Activated CD4-positive, alpha-beta memory T cell treated with anti-CD3 and anti-CD28 coated beads, Interleukin-2, amount 10 ng/mL, durations not matched to agents 7 days and 5 days (primary cell): ENCODE measurements at places on chromosomes 5 and 9. TPM values are rescaled to one million over a fixed set of nuclear protein-coding genes. Genes with fewer than 3 reads are reported as not detected.
A peak's percentile ranks its signal among the peaks of the same experiment; 100 is the strongest.

Gene MCTP1
- total RNA-seq = not detected

Gene TIMD4
- 2.4 TPM for total RNA-seq

GRCh38 chr5:134227259-134227658 lies 1.4 kb upstream of the PPP2CA start:
- no peaks in the 10 kb centered on the region for H3K27me3 ChIP-seq
- H3K4me1 ChIP-seq = peaks cover 36% of the 10 kb centered on the region
- DNase-seq = no peak
- H3K36me3 ChIP-seq = peaks cover 24% of the 10 kb centered on the region

Gene FAT2
- total RNA-seq = not detected

GRCh38 chr5:87367243-87367642 lies 45.5 kb downstream of the CCNH start:
- H3K4me1 ChIP-seq = peaks cover 2% of the 10 kb centered on the region
- DNase-seq = no peak
- H3K36me3 ChIP-seq = peaks cover 36% of the 10 kb centered on the region
- H3K27ac ChIP-seq = no peak overlapping the region

DNA sequence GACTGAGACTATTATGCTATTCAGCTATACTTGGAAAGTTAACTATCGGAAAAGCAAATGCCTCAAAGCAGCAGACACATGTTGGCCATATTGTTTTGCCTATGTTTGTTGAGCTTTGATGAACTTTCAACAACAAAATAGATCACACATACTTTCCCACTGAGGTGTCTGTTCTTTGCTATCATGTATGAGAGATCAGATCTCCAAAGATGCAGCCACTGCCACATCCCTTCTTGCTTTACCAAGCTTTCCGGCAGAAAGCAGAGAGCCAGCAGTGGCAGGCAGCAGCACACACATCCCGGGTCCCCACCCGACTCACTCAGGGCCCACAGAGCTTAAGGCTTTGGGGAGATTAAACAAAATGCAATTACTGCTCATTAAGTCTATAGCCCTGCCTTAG lies 18.8 kb downstream of the ZBTB5 start:
- H3K4me1 ChIP-seq = no peaks in the 10 kb centered on the region
- no peak overlapping the region for H3K4me3 ChIP-seq
- H3K27me3 ChIP-seq = no peaks in the 10 kb centered on the region
- H3K36me3 ChIP-seq = peaks cover 22% of the 10 kb centered on the region
- no peak overlapping the region for H3K27ac ChIP-seq

Gene ADGRV1
- not detected for total RNA-seq

Gene PCDHA11
- not detected for total RNA-seq

Gene TRIM36
- not detected for total RNA-seq

DNA sequence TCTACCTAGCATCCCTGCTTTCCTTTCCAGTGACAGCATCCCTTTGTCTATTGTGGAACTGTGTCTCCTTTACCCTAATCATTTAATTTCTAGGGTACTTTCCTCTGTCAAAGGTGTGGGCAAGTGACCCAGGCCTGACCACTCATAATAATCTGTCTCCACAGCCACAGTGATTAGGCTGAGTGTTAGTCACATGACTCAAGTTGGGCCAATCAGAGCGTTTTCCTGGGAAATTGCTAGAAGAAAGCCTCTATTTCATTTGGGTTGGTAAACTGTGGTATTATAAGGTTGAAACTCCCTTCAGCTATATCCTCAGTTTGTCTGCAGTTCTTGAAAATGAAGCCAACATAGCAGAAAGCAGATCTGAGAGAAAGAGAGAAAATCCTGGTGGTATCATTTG lies 14.2 kb upstream of the AP3B1 start:
- H3K4me1 ChIP-seq = no peaks in the 10 kb centered on the region
- H3K27ac ChIP-seq = no peak overlapping the region
- H3K36me3 ChIP-seq = no peaks in the 10 kb centered on the region
- DNase-seq = no peak
- H3K4me3 ChIP-seq = no peak overlapping the region

DNA sequence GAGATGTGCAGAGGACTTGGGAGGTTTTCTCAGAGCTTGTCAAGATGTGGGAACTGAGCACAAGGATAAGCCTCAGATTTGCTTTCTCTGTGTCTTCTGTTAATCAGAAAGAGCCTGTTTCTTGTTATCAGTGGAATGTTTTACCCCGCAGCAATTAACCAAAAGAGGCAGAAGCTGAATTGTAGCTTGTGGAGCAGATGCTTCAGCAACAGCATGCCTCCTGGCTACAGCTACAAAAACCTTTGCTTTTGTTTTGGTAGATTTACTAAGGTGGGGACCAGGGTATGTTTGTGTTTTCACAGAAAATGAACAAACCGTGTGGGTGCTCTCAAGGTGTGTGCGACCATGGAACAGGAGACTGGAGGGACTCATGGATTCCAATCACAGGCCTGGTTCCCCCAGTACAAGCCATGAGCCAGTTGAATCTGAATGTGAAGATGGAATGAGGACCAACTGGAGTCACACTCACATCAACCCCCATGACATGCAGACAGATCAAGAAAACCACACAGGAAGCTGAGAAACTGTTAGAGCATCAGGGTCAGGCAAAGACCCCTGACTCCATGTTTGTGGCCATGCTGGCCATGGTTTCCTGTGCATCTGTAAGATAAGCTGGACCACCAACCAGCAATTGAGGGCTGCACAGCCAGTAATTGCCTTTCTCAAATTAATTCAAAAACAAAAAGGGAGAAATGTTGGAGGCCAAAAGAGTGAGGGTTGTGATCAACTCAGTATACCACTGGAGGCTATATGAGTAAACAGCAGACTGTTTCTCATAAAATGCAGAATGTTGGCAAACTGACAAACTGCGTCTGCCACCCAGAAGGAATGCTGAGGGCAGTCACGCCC lies 6.9 kb downstream of the UGT3A2 start:
- H3K27me3 ChIP-seq = peaks cover 24% of the 10 kb centered on the region
- no peak overlapping the region for H3K4me3 ChIP-seq
- no peaks in the 10 kb centered on the region for H3K36me3 ChIP-seq
- H3K27ac ChIP-seq = no peak overlapping the region
- H3K4me1 ChIP-seq = peaks cover 2% of the 10 kb centered on the region

DNA sequence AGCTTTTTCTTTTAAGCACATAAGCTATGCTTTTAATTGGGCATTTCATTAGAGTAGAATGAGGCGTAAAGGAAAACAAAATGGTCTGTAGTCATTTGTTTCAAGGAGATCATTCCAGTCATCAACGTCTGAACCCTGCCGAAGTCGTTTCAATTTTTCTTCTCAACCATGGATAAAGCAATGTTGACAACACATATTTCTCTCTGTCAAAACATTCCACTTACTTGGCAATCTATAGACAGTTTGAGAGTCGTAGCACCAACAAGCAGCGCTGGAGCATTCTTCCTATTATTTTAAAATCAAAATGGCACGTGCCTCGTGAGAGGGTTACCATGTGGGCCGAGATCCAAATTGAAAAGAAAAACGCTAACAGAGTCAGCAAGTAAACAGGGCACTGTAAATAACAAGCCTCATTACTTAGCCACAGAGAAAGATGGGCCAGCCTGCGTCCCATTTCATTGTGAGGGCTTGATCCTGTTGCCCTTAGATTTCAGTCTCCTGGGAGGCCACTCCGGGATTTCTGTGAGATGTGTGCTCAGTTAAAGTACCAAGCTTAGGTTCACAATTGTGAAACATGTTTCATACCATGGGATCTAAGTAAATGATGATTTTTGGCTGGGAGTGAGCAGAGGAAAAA lies 422.9 kb downstream of the DTWD2 start:
- H3K27me3 ChIP-seq = no peaks in the 10 kb centered on the region
- no peak overlapping the region for H3K4me3 ChIP-seq
- no peaks in the 10 kb centered on the region for H3K36me3 ChIP-seq
- H3K4me1 ChIP-seq = no peaks in the 10 kb centered on the region
- no peak overlapping the region for H3K27ac ChIP-seq

Gene PCDHB8
- not detected for total RNA-seq

DNA sequence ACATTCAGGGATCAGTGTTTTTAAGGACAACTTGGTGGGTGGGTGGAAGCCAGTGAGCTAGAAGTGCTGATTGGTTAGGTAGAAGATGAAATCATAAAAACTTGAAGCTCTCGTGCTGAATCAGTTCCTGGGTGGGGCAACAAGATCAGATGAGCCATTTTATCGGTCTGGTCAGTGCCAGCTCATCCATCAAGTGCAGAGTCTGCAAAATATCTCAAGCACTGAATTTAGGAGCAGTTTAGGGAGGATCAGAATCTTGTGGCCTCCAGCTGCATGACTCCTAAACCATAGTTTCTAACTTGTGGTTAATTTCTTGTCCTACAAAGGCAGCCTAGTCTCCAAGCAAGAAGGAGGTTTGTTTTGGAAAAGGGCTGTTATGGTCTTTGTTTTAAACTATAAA lies 166.4 kb downstream of the FAM170A start:
- H3K27ac ChIP-seq = no peak overlapping the region
- DNase-seq = no peak
- no peaks in the 10 kb centered on the region for H3K27me3 ChIP-seq
- H3K36me3 ChIP-seq = no peaks in the 10 kb centered on the region
- H3K4me1 ChIP-seq = no peaks in the 10 kb centered on the region
- no peak overlapping the region for H3K4me3 ChIP-seq

GRCh38 chr9:109471475-109472393 lies 26.4 kb downstream of the PTPN3 start:
- no peak overlapping the region for H3K27ac ChIP-seq
- H3K36me3 ChIP-seq = no peaks in the 10 kb centered on the region
- H3K4me1 ChIP-seq = peaks cover 24% of the 10 kb centered on the region
- no peak overlapping the region for H3K4me3 ChIP-seq
- H3K27me3 ChIP-seq = peaks cover 21% of the 10 kb centered on the region

GRCh38 chr5:58450018-58450417 lies 9.9 kb downstream of the PLK2 start:
- DNase-seq = no peak
- H3K4me1 ChIP-seq = no peaks in the 10 kb centered on the region
- peaks cover 4% of the 10 kb centered on the region for H3K27me3 ChIP-seq
- no peak overlapping the region for H3K27ac ChIP-seq

Gene THOC3
- total RNA-seq = 105 TPM

- H3K4me1 ChIP-seq = peaks cover 35% of the 10 kb centered on the region
- peaks cover 5% of the 10 kb centered on the region for H3K36me3 ChIP-seq
- no peak overlapping the region for H3K4me3 ChIP-seq
- peaks cover 4% of the 10 kb centered on the region for H3K27me3 ChIP-seq
Measured at GRCh38 chr5:56684159-56684558, 131.2 kb upstream of the MAP3K1 start.

Gene LRRTM2
- 0.23 TPM for total RNA-seq

GRCh38 chr9:137719194-137719593 lies 100.4 kb downstream of the EHMT1 start:
- DNase-seq = no peak
- no peaks in the 10 kb centered on the region for H3K27me3 ChIP-seq
- H3K27ac ChIP-seq = no peak overlapping the region
- H3K4me3 ChIP-seq = no peak overlapping the region
- H3K4me1 ChIP-seq = peaks cover 26% of the 10 kb centered on the region

DNA sequence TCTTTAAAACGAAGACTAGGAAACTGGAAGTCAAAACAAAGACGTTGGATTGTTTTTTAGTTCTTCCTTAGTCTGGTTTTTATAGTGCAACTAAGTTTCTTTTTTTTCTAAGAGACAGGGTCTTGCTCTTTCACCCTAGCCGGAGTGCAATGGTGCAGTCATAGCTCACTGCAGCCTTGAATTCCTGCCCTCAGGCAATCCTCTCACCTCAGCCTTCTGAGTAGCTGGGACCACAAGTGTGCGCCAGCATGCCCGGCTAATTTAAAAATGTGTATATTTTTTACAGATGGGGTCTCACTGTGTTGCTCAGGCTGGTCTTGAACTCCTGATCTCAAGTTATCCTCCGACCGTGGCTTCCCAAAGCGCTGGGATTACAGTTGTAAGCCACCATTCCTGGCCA lies 27.6 kb downstream of the ZFYVE16 start:
- no peak overlapping the region for H3K27ac ChIP-seq
- H3K27me3 ChIP-seq = no peaks in the 10 kb centered on the region
- H3K4me1 ChIP-seq = no peaks in the 10 kb centered on the region
- no peak overlapping the region for H3K4me3 ChIP-seq
- DNase-seq = no peak
- peaks cover 15% of the 10 kb centered on the region for H3K36me3 ChIP-seq

Gene PCDH1
- total RNA-seq = not detected

DNA sequence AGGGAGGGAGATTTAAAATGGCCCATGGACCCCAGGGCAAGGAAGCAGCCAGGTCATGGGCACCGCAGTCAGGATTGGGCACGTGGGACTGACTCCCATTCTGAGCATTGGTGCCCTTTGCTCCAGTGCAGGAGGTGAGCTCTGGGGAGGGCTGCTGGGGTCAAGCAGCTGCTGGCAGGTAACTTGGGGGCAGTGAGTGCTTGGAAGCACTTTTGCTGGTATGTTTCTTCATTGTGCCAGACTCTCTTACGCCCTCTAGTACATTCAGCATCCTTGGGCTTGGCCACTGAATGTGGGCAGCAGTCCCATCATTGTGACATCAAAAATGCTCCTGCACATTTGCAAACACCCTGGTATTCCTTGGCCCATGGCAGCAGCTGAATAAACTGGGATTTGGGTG lies 32.7 kb downstream of the PRRC2B start:
- no peak overlapping the region for H3K4me3 ChIP-seq
- H3K4me1 ChIP-seq = peaks cover 38% of the 10 kb centered on the region
- H3K27ac ChIP-seq = no peak overlapping the region
- no peaks in the 10 kb centered on the region for H3K27me3 ChIP-seq

Gene FBP2
- total RNA-seq = not detected

GRCh38 chr5:173352366-173353349 lies 24.4 kb upstream of the STC2 start:
- H3K4me1 ChIP-seq = no peaks in the 10 kb centered on the region
- no peak overlapping the region for H3K4me3 ChIP-seq
- DNase-seq = no peak
- H3K36me3 ChIP-seq = no peaks in the 10 kb centered on the region
- peaks cover 12% of the 10 kb centered on the region for H3K27me3 ChIP-seq
- H3K27ac ChIP-seq = no peak overlapping the region

Gene INIP
- total RNA-seq = 36.1 TPM

Gene FAM153A
- 37.5 TPM for total RNA-seq

DNA sequence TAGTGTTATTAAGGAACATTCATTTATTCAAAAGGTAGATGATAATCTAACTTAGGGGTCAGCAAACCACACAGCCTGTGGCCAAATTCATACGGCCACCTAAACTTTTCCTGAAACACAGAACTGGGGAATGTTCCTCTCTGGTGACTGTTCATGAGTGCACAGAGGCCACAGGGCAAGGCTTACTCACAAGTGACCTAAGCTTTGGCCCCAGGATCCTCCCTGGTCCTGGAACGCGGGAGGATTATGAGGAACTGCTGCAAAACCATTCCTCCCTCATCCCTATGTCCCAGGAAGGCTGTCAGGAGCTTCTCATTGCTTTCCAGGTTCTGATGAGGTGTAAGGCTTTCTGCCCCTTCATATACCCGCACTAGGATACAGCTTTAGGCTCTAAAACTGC lies 397.6 kb downstream of the SEMA5A start:
- no peaks in the 10 kb centered on the region for H3K4me1 ChIP-seq
- no peaks in the 10 kb centered on the region for H3K36me3 ChIP-seq
- no peaks in the 10 kb centered on the region for H3K27me3 ChIP-seq
- no peak for DNase-seq
- no peak overlapping the region for H3K27ac ChIP-seq

Gene CDH10
- not detected for total RNA-seq

GRCh38 chr5:26942481-26942880 lies 95.9 kb downstream of the CDH9 start:
- no peak overlapping the region for H3K27ac ChIP-seq
- DNase-seq = no peak
- H3K36me3 ChIP-seq = no peaks in the 10 kb centered on the region
- H3K4me3 ChIP-seq = no peak overlapping the region
- H3K4me1 ChIP-seq = no peaks in the 10 kb centered on the region

GRCh38 chr5:67249590-67249895 lies 52.9 kb upstream of the CD180 start:
- no peaks in the 10 kb centered on the region for H3K27me3 ChIP-seq
- H3K27ac ChIP-seq = no peak overlapping the region

GRCh38 chr5:10987925-10988504 lies 227.0 kb upstream of the DAP start:
- peak; percentile 66 for DNase-seq
- H3K4me3 ChIP-seq = no peak overlapping the region
- no peaks in the 10 kb centered on the region for H3K27me3 ChIP-seq
- no peaks in the 10 kb centered on the region for H3K36me3 ChIP-seq
- no peak overlapping the region for H3K27ac ChIP-seq
